ENCODE measurements at places on chromosomes 5 and 9.

GRCh38 chr5:122727112-122727541 is 47.8 kb upstream of the SNX2 start:
- peak; percentile 29 for DNase-seq

- DNase-seq = no peak
These were observed 71.4 kb downstream of the CARTPT start for GRCh38 chr5:71790433-71790832.

- no peak for DNase-seq
These were observed 26.4 kb downstream of the PTPN3 start for GRCh38 chr9:109471475-109472393.

DNA sequence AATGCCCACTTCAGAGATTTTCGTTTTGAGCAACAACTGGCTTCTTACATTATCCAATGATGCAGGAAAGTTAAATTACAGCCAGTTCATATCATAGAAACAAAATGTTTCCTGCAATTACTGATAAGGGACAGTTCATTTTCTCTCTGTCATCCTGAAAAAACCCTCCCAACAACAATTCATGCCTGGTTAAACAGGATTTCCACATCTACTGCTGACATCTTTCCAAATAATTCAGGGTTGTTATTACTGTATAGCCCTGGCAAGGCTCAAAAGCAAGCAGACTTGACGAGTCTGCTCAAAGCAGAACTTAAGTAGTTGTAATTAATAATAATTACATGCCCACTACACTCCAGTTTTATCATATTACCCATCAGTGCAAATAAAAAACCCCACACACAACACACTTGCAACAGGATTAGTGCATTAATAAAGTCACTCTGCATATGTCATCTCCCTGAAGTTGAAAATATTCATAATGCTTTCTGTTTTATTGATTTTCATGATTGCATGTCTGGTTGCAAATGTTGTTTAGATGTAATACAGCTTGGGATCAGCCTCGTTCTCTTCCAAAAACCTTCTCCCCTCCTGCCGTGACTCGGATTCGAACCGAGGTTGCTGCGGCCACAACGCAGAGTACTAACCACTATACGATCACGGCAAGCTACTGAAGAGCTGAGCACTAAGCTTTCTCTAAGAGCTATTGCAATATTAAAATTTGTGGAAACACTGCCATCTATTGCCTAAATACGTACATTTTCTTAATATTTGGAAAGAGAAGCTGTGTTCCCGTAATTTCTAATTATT is 119.6 kb upstream of the NFIB start:
- DNase-seq = peak; percentile 60

- no peak for DNase-seq
These were observed 67.2 kb downstream of the DMRT1 start for GRCh38 chr9:908536-909205.

GRCh38 chr9:135989722-135990467 is 28.7 kb upstream of the UBAC1 start:
- DNase-seq = no peak

DNA sequence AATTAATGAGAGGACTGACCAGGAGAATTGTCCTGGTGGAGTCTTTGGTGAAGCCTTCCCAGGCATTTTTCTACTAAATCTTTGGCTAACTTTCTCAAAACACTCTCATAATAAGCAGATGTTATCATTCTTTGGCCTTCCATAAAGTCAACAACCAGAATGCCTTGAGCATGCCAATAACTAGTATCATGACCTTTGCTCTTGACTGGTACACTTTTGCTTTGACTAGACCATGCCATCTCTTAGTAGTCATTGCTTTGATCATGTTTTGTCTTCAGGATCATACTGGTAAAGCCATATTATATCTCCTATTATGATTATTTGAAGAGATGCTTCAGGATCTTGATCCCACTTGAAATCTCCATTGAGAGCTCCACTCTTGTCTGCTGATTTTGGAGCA is 506.9 kb downstream of the ELAVL2 start:
- DNase-seq = no peak

DNA sequence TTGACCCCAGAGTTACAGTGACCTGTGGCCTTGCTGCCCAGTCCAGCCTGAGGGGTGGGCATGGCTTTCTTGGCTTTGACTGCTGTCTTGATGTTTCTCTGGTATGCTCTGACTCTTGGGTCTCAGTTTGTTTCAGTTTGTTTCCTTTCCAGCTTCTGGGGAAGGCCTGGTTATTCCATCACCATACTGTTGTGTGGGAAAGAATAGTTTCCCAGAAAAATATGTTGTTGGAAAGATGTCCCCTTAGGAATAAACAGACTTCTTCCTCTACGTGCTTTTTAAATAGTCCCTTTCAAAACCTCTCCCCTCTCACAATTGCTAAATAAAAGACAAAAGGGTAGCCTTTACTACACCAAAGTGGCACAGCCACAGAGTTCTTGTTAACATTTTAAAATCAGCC is 49.5 kb downstream of the EGFLAM start:
- DNase-seq = no peak

DNA sequence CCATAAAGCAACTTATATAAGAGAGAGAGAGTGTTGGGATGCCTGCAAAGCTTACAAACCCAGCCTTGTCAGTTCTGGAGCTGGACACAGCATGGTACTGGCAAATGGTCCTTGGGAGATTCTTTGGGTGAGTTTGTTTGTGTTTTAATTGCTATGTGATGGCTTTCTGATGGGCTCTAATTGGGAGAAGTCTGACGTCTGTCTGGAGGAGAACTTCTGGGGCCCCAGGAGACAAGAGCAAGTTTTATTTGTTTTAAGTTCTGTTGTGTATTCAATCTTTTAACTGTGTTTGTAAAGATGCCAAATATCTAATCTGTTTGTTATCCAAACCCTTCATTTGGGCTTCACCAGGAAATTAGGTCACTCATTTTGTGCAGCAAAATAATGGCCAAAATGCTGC is 50.3 kb upstream of the AFAP1L1 start:
- no peak for DNase-seq

- no peak for DNase-seq
These were observed 117.4 kb upstream of the GPR151 start for GRCh38 chr5:146633323-146633764.

GRCh38 chr9:126398403-126399058 is 71.9 kb downstream of the MVB12B start:
- peak; percentile 55 for DNase-seq

GRCh38 chr9:108468364-108468763 is 387.4 kb downstream of the ACTL7B start:
- peak; percentile 56 for DNase-seq

GRCh38 chr9:110916403-110916802 is 121.9 kb downstream of the LPAR1 start:
- DNase-seq = no peak

- no peak for DNase-seq
These were observed 50.6 kb downstream of the LRRTM2 start for GRCh38 chr5:138824516-138824915.

DNA sequence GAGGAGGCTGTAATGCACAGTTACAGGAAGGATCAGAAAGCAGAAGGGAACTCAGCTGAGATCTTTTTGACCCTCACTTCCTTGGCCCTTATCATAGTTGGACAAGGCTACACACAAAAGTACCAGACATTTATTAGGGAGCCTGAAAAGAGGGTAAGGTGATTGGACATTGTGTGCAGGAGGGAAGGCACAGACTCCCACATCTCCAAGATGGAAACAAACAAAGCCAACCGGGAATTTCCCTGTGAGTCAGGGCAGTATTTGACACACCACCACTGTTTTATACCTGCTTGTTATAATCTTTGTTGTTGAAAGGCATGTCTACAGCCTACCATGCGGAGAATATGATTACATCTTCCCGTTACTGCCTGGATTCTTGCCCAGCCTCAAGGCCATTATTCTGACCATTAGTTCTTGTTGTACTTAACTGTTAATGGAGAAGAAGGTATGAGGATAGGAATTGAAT is 3.0 kb upstream of the CCNG1 start:
- no peak for DNase-seq

DNA sequence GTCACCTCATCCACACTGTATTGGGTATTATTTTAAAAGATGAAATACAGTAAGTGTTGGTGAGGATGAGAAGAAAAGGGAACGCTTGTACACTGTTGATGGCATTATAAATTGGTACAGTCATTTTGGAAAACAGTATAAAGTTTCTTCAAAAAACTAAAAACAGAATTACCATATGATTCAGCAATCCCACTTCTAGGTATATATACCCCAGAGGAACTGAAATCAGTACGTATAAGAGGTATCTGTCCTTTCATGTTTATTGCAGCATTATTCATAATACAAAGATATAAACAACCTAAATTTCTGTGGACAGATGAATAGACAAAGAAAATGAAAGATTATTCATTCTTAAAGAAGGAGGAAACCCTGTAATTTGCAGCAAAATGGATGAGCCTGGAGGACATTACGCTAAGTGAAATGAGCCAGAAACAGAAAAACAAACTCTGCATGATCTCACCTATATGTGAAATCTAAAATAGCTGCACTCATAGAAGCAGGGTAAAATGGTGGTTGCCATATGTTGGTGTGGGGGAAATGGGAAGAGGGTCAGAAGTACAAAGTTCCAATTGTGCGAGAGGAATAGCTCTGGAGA is 191.6 kb downstream of the TRIM36 start:
- DNase-seq = no peak

GRCh38 chr5:2511126-2511525 is 240.4 kb downstream of the IRX2 start:
- DNase-seq = no peak

DNA sequence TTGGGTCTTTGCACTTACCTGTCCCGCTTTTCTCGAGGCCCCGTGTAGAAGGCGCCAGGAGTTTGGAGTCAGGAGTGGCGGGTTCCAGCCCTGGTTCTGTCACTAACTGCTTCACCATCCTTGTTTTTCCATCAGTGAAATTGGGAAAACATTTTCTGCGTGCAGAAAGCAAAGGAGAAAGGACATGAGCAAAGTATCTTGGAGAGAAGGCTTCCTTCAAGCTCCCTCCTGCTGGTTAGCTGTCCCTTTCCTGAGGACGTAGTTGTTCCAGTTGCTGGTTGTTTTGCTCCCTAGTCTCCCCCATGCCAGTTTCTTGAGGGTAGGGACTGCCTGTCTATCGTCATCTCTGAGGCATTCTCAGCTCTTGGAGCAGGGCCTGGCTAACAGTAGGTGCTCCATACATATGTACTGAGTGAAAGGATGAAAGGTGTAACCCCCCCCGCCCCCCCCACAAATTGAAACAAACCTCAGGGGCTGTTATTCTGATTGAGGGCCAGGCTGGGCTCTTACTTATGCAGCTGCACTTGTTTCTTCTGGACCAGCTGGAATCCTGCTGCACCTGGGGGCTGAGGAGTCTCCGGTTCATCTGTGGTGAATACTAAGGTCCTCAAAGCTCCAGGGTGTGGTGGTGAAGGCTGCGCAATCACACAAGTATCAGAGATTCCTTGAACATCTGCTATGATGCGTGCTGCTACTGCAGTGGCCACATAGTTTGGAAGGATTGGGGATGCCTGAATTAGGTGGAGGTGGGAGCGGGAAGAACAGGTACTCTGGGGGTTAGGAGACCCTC is 1.0 kb downstream of the SMIM3 start:
- DNase-seq = peak; percentile 79

GRCh38 chr9:19488721-19489120 is 79.9 kb downstream of the ACER2 start:
- DNase-seq = peak; percentile 58

GRCh38 chr5:145510324-145510723 is 324.8 kb downstream of the PRELID2 start:
- no peak for DNase-seq

- DNase-seq = no peak
These were observed 145.1 kb upstream of the RAI14 start for GRCh38 chr5:34511063-34511462.

DNA sequence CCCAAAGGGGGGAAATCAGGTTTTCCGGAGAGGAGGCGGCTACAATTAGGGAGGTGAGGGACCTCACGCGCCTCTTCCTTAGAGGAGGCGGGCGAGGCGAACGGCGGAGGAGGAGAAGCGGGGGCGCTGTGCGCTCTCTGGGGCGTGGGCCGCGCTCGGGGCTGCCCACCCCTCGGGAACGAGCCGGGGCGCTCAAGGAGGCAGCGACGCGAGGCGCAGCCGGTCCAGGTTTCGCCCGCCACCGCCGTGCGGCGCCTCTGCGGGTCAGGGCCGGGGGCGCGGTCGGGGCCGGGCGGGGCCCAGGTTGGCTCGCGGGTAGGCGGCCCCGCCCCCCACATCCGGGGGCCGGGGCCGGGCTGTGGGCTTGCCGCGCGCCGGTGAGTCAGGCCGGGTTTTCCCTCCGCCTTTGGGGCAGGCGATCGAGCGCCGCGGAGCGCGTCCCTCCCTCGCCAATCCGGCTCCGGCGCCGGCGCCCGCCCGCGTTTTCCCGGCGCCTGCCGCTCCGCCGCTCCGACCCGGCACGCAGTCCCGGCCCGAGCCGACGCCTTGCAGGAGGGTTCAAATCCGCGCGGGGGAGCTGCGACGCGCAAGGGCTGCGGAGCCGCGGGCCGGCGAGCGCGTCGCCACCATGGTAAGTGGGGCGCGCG is at the start of gene N4BP3:
Gene N4BP3 (plus strand): TSS at position 392 of the 647 bp plus-strand sequence. CDS start 6,052 bp downstream, outside the sequence.
- DNase-seq = peak; percentile 59

- peak; percentile 61 for DNase-seq
These were observed 10.9 kb downstream of the PTCH1 start for GRCh38 chr9:95505717-95506427.

DNA sequence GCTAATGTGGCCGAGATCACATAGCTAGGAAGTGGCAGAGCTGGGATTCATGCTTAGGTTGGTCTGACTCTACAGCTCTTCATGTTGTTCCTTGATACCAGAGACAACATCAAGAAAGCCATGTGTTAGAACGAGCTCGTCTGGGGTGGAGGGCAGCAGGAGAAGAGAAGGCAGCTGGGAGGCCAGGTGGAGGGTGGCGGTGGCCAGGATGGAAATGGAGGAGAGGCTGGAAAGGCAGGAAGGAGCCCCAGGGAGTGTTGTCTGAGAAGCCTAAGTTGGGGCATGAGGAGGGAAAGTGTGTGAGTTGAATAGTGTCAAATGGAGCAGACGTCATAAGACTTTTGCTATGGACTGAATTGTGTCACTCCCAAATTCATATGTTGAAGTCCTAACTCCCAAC is 315.3 kb downstream of the GADD45G start:
- DNase-seq = no peak

- DNase-seq = no peak
These were observed 22.6 kb upstream of the CCDC112 start for GRCh38 chr5:115319007-115319406.

DNA sequence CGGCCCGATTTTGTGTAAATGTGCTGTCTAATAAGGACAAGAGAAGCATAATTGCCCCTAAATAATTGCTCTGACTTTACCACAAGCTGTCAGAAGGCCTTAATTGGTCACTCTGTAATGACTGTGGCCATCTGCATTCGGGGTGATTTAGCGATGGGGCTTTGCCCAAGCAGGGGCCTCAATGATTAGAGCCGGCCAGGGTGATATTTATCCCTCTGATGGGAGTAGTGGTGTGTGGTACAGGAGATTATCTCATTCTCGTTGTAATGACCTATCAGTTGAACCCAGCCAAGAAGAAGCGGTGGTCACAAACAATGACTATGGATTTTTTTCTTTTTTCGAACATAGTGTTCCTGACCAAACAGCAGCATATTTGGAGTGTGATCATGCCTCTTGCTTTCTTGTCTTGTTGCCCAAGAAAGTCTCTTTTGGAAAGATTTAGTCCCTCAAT is 72.0 kb upstream of the SAP30L start:
- no peak for DNase-seq

GRCh38 chr5:71903808-71904207 is 184.7 kb downstream of the CARTPT start:
- no peak for DNase-seq
